ENCODE measurements at places on chromosomes 11 and 22.

DNA sequence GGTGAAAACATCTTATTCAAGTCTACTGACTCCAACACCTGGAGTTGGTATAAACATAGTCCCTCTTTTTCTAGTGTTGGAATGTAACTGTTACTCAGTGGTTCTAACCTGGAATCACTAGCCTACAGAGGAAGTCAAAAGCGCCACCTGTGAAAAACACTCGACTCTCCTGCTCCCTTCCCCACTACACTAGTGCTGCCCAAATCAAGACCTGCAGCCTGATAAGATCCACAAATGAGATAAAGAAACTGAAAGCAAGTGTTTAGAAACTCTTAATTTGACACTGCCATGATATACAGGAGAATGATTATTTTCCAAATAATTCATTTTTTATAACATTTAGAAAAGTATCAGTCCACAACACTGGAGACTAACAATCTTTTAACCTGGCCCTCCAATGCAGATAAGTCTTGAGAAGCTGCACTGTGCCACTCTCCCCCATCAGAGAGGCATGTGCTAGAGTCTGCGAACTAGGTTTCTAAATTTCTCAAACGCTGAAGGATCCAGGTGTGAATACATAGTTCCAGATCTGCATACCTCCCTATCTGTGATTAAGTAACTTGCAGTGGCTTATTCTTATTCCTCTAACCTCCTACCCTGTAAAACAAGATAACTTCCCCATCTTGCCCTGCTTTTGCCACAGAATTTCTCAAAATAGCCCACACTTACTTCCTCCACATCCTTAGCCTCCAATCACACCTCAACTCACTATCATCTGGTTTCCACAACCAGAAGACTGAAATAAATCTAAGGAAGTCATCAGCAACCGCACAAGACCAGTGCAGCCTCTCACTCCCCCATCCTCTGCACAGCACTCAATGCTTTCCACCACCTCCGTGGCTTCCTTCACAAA lies 88.1 kb downstream of the RRAS2 start:
- DNase-seq, result no peak

- no peak for DNase-seq
Observed at GRCh38 chr11:122304306-122304705, 188.3 kb upstream of the BLID start.

DNA sequence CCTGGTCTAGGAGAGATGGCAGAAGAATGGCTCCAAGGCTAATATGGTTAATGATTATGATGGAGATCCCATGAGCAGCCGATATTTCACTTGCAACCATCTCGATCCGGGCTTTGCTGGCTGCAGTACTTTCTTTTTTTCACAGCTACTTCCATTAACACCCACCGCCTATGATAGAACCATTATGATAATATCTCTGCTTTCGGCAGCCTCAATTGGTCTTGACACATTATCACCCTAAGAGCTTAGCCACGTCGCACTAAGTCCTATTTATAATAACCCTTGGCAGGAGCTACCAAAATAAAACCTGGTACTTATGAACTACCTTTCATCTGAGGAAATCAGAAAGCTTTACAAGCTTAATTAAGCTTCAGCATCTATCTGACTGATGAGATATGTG lies 7.6 kb upstream of the FJX1 start:
- no peak for DNase-seq

- DNase-seq, result no peak
Observed at GRCh38 chr11:100870138-100870537, 183.1 kb downstream of the ARHGAP42 start.

DNA sequence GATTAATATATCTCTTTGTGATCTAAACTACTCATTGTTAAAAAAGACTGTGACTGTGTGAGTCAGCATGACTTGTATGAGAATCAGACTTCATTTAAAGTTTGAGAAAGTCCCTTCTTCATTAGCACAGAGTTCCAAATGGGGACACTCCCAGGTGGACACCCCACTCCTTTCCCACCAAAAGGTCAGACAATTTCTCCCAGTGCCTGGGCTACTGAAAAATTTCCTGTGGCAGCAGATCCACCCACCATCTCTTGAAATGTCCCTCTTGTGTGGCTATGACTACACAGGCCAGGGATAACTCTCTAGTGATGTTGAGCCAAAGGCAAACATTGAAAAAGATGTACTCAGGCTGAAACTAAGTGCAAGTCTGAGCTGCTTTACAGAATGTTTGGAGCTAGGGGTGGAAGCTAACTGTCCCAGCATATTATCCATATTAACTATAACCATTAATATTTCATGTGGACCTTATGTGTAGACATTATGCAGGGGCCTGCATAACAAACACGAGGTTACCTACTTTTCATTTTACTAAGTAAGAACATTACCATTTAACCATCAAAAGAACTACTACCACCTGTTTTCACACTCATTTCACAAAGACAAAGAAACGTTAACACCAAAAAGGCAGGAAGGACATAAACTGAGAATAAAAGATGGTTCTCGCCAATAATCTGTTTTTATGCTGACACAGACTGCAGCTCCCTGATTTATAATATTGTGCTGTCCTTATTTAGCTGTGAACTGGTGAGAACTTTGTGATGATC lies 44.8 kb downstream of the MMP20 start:
- DNase-seq, result no peak

DNA sequence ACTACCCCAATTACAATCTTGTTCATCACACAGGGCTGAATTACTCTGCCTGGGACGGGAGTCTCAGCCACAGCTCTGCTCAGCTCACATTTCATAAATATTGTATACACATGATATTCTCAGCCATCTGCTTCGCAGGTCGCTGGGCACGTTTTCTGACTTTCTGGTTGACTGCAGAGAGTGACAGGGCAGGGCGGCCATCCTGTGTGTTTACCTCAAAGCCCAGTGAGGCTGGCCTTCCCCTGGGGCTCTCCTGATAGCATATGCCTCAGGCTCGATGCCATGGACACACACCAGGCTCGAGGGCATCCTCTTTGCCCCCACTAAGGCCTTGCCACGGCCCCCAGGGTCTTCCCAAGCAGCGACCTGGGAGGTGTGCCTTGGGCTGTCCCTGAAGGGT lies 345.0 kb downstream of the CADM1 start:
- no peak for DNase-seq

DNA sequence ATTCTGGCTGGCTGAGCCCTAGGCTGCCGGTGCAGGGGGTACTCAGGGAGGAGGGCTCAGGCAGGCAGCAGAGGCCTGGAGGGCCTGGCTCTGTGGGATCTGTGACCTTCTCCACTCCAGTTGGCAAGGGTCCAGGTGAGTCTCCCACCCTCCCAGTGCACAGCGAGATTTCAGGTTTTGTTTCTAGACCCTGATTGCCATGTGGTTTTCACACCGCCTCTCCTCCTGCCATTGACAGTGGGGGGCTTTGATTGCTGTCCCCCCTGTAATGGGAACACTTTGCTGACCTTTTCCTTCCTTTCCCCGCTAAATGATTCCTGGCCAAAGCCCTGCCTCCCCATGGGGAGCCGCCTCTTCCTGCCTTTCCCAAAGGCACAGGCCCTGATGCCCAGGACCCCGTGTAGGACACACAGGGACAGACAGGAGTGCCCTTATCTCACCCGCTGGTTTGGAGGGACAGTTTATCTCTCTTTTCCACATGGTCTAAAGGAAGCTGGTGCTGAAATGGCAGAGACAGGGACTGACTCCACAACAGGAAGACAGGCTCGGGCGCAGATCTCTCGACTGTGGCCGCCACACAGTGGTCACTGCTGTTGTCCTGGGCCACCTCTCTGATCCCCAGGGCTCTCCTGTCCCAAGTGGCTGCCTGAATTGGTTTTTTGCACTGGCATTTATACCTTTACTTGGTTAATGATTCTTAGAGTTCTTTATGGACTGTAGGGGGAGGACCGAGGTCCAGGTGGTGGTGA lies 43.4 kb downstream of the BCR start:
- DNase-seq, result no peak

DNA sequence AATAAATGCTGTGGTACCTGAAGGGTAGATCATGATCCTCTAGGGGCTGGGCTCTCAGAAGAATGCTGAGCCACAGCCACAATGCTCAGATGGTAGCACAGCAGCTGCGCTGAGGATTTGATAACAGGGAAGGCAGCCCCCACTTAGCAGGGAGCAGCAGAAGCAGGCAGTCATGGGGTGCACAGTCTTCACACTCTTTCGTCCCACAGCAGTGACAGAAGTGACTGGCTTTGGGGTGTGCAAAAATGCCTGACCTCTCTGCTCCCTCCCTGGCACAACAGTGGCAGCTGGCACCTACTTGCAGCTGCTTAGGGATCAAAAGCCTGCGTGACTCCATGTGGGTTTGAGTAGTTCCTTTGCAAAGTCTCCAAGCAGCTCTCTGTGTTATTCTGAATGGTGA lies 1349.8 kb upstream of the RAG2 start:
- DNase-seq, result no peak

DNA sequence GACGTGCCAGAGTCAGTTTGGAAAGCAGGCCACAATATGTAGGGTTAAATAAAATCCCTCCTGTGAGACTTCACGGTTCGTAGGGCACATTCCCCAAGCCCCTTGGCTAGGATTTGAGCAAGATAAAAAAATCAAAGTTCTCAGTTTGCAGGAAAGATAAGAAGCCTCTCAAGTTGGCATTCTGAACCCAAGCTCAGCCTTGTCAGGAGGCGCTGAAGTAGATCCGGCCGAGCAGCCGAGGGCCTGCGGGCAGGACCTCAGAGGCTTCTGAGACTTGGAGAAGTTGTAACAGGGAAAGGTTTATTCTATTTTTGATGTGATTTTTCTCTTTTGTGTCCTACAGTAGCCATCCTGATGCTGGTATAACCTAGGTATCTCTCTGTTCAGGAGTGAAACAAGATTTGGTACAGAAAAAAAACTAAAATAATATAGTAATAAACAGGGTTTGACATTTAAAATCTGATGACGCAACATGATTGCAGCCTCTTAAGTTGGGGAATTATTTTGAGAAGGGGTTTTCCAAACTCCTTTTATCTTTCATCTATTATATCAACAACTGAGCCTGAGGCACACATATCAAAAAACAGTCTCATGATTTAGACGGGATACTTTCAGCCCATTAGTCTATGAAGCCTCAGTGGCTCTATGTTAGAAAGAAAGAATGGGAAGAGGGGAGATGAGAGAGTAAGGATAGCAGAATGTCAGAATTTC lies 10.1 kb downstream of the PATE2 start:
- DNase-seq, result no peak

All from HTR-8/SVneo (cell line).